ENCODE measurements at places on chromosomes 3 and 15.

- no peak for DNase-seq
Observed at GRCh38 chr15:73608941-73609340, 24.2 kb downstream of the NPTN start.

- no peak for DNase-seq
Observed at GRCh38 chr15:86063356-86064095, 16.1 kb upstream of the AGBL1 start.

DNA sequence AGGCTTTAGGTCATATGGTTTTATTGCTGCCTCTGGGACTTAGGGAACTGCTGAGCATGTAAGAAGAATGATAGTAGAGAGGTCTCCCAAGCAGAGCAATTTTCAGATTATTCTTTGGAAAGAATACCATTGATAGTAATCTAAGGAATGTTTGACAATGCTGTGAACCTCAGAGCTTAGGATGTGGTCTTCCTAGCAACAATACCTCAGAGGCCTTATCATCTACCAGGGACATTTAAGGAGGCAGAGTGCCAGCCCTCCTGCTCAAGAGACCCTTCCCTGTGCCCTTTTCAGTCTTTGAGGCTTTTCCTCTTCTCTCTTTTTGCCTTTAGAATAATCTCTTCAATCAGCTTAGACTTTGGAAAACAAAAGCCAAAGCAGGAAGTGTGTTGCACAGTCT lies 272.1 kb downstream of the OXSM start:
- no peak for DNase-seq

DNA sequence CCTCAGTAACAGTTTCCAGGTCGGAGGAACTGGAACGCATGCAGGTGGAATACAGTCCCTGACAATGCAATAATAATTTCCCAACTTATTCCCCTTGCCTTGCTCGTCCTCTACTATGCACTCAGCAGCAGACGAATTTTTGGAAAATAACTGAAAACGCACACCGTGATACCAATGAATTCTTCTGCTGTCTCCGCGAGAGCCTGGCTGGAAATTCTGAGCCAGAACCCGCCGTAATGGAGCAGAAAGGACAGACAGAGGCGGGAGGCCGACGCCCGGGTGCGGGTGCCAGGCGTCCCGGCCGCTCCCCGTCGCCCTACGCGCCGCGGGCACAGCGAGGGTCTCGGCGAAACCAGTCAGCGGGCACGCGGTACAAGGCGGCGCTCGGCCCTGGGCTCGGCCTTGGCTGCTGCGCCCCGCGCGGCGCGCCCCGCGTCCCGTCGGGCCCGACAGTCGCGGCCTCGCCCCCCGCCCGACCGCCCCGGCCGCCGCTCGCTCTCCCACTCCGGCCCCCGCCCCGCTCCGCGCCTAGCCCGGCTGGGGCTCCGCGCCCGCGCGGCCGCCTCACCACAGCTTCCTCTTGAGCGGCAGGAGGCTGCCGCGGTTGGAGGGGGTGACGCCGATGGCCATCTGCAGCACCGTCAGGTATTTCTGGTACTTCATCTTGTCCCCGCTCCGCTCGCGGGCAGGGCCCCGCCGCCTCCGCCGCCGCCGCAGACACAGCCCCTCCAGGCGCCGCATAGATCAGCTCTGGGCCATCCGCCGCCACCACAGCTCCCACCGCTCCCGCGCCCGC lies 114.5 kb upstream of the GOLGA8J start:
- DNase-seq: no peak

GRCh38 chr15:25091421-25092158 lies 136.8 kb downstream of the SNRPN start:
- no peak for DNase-seq

DNA sequence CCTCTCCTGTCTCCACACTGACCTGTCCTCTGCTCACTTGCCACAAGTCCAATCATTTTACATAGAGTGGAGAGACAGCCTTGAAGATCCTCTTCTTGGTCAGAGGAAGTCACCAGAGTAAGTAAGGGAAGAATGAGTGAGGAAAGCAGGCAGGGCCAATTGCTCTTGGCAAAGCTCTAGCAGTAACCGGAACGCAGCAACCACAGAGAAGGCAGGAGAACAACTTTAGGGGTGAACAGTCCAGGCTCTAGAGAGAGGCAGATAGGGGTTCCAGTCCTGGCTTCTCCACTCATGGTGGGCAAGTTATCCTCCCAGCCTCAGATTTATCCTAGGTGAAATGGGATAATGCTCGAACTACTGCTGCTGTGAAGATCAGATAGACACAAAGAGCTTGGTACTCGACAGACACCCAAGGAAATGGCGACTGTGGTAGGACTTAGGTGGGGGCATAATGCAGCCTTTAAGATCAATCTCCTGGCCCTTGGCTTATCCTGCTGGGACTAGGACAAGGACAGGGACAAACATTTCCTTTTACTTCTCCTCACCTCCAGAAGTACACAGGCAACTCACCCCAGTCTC lies 1.2 kb upstream of the ADAMTSL3 start:
- no peak for DNase-seq

DNA sequence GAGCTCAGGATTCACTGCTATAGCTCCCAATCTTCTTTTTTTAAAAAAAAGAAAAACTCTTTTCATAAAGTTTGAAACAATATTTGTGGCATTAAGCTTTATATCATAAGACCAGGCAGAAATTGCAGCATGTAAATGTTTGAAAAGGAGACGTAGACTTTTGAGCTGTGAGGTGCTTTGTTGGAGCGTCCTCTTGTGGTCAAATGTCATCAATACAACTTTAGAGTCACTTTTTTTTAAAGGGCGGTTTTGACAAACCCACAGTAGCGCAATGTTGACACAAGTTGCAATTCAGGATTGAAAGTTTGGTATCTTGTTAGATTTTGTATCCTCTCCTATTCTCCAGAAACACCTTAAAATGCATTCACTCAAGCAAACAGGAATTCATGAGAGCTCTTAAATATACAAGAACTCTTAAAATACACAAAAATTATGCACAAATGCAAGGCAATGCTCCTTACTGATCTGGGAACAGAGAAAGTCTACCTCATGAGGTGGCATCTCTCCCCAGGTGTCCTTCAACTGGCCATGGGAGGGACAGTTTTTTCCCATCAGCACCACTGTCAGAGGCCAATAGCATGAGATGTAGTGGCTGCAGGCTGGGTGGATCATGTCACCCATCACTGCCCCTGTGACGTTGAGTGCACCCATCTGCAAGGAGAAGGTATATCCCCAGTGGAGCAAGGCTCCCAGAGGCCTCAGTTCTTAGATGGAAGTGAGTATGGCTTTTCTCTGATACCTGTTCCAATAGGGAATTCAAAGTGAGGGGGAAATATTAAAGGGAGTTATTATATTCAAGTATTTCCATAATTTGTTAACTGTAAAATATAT lies 70.7 kb downstream of the ANXA2 start:
- peak; percentile 40 for DNase-seq

GRCh38 chr3:52246728-52247408 lies 1.3 kb downstream of the PPM1M start:
- DNase-seq: no peak

DNA sequence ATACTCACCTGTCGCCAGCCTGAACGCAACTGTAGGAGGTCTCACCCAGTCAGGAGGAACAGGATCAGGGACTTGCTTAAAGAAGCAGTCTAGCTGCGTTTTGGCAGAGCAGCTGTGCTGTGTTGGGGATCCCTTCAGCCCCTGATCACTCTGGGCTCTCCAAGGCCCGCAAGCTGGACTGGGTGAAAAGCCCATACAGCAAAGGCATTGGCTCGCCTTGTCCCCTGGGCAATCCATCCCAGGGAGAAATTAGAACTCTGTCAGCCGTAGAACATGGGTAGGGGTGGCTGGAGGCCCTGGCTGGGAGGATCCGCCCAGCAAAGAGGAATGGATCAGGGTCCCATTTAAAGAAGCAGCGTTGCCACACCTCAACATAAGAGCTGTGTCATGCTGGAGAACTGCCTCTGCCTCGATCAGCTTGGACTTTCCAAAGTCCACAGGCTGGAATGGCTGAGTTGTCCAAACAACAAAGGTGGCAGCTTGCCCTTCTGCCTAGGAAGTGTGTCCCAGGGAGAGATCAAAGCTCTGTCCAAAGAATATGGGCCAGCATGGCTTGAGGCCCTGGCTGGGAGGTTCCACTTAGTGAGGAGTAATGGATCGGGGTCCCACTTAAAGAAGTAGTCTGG lies 9.1 kb downstream of the OR5H2 start:
- DNase-seq: no peak

GRCh38 chr3:36511791-36512486 lies 131.6 kb downstream of the STAC start:
- DNase-seq: no peak

DNA sequence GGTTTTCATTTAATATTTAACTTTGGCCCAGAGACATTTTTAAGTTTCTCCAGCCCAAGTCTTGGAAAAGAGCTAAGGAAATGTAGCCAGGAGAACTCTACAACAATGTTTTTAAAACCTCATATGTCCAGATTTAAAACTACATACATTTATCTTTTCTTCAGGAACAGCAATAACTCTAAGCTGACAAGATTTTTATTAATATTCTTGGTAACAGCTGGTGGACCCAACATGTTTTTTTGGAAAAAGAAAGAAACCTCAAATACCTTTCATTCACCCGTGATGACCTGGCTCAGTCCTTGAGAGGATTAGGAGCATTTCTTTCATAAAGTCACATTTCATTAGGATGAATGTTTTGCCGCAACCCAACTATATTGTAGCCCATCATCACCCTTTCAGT lies 50.4 kb upstream of the CMSS1 start:
- no peak for DNase-seq

DNA sequence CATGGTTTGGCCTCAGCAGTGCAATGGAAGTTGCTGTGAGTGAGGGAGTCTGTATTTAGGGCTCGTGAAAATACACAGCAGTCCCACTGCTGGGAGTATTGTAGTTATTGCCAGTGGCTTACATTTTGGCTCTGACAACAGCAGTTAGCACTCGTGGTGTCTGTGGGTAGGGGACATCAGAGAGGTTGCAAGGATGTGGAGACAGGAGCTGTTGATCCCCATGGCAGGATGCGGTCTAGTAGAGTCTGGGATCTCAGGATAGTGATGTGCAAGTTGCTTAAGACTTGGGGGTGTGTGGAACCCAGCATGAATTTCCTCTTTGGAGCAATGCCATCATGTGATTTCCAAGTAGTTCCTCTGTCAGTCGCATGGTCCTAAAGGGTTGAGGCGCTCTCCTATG lies 59.9 kb downstream of the GALK2 start:
- no peak for DNase-seq

GRCh38 chr15:51085764-51086163 lies 8.9 kb downstream of the TNFAIP8L3 start:
- DNase-seq: no peak

- DNase-seq: no peak
Observed at GRCh38 chr15:69815793-69816192, 281.9 kb downstream of the TLE3 start.

- no peak for DNase-seq
Observed at GRCh38 chr3:151795276-151795675, 18.6 kb upstream of the AADAC start.

- no peak for DNase-seq
Observed at GRCh38 chr15:23002920-23003319, 22.8 kb upstream of the CYFIP1 start.

DNA sequence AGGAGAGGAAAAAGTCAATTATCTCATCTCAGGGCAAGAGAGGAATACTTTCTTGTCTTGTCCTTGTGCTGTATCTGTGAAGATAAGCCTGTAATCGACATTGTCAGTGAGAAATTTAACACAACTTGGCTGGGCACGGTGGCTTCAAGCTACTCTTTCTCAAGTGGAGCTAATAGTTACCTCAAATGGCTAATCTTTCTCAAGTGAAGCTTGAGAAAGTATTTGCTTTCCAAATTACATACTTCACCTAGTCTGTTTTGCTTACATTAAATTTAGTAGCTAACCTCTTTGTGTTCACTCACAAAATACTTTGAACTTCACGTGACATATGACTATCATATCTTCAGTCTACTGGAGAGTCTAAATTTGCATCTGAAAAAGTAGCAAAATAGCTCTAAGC lies 48.3 kb upstream of the B3GALNT1 start:
- DNase-seq: no peak

DNA sequence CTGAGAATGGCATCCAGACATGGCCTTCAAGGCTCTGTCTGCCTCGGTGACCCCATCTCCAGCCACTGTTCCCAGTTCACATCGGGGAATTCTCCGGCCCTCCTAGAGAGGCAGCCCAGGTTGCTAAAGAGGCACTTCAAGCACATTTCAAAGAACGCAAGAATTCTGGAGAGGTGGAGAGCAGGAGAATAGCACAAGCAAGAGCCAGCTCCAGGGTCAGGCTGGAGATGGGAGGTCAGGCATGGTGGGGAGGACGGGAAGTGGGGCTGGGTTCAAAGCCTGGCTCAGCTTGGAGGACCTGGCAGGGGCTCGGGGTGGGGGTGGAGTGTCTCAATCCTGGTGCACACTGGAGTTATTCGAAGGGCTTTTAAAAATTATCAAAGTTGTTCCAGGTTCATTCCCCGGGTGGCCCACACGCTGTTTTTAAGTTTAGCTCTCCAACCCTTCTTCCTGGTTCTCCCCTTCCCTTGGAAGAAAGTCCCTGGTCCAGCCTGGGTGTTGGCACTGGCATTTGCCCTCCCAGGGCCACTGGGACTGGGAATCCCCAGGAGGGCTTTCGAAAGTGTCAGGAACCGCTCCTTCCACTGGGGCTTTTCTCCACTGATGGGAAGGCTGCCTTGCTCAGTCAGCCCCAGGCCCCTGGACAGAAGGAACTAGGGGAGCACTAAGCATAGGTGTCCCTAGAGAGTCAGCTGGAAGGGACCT lies 35.8 kb downstream of the ZNF710 start:
- no peak for DNase-seq

DNA sequence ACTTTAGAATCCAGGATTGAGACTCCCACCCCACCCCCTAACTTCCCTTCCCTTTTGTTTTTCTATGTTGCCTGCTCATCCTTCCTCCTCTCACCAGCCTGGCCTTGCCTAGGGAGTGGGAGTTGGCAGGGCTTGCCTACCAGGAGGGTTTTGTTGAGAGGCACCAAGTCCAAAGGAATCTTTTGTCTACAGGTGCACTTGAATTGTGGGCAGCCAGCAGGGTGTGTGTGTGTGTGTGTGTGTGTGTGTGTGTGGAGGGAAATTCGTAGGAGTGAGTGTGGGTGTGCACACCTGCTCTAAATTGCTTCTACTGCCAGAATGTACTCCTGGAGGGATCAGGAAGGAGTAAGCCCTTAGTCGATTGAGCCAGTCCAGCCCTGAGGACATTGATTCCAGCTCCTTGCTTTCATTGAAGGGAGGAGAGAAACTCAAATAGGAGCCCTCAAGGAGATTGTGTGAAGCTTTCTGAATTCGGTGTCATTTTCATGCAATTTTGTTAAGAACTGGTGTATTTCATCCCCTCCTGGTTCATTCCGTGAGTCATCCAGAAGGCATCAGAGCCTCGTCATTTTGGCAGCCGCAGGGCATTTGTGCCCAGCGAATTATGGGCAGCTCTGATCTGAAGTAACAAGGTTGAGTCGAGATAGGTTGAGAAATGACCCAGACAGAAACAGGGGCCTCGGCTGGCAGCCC lies 112.1 kb downstream of the SLCO3A1 start:
- no peak for DNase-seq

GRCh38 chr3:130925628-130926027 lies 31.7 kb downstream of the ATP2C1 start:
- no peak for DNase-seq

- no peak for DNase-seq
Observed at GRCh38 chr3:30611613-30612436, 5.4 kb downstream of the TGFBR2 start.

All from globus pallidus (tissue), 1 donor.